ENCODE measurements at places on chromosomes 1 and 21. TPM values are rescaled to one million over a fixed set of nuclear protein-coding genes. Genes with fewer than 3 reads are reported as not detected.

DNA sequence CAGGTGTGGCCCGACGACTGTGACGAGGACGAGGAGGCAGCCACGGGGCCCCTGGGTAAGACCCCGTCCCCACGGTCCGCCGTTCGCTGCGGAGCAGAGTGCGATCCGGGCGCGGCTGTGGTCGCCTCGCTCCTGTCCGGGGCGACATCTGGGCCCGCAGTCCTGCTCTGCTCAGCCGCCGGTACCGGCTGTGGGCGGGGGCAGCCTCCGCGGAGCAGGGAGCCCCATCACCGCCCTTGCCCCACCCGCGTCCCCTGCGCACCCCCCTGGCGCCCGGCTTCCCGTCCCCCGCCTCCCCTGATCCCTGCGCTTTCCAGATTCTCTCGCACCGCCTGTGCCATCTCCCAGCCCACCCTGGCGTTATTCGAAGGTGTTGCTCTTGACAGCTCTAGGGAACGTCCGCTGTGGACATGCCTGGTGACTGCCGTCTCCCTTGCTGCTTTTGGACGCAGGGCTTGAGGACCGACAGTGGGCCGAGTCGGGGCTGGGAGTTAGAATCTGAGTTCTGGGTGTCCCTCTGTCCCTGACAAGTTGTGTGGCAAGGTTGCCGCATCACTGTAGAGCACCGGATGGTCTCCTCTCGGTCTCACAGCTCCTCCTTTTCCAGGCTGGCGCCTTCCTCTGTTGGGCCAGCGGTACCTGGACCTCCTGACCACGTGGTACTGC lies 596 bp downstream of the TOR3A start:
- DNase-seq, result peak; percentile 33

Gene NECTIN4
- total RNA-seq, result 1.4 TPM

DNA sequence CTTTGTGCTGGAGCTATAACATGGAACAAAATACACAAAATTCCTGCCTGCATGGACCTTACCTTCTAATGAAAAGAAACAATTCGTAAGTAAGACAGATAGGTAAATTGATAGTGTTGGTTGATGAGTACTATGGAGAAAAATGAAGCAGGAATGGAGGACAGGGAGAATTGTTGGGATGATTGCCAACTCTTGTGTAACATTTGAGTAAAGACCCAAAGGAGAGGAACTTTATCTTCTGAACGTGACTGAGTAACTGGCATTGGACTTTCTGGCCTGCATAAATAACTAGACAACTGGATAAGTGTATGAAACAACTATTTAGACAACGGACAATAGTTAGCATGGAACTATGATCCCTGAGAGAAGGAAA lies 6.8 kb upstream of the EFCAB14 start:
- DNase-seq, result peak; percentile 16

Gene NIPAL3
- 28.7 TPM for total RNA-seq

- DNase-seq, result peak; percentile 73
Measured at GRCh38 chr1:94105957-94106529, 14.9 kb downstream of the ABCA4 start.

DNA sequence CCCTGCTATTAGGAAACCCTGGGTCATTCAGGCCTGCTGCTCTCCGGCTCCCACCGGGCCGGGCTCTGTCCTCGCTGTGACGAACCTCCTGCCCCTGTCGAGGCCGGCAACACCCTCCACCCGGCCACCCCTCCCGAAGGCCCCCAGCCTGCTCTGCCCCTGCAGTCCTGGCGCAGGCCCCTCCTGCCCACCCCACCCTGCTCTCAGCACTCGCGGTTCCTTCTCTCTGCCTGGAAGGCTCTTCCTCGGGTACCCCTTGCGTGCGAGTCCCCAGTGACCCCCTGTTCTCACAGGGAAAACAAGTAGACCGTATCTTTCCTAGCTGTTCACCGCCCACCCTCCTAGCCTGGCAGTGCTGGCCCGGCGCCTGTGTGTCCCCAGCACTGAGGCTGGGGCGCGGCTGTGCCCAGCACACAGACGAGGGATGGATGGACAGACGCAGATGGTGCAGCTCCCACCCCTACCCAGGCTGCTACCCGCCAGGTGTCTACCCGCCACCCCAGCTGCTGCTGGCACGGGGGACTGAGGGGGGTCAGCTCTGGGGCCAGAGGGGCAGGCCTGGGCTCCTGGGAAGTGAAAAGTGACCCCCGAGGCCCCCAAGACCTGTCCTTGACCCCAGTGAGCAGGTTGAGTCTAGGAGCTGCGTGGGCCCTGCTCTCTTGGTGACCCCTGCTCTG lies 3.1 kb upstream of the VWA1 start:
- no peak for DNase-seq

Gene SH2D2A
- total RNA-seq, result 4.6 TPM

- peak; percentile 36 for DNase-seq
Measured at GRCh38 chr1:114094363-114094634, 59.4 kb downstream of the SYT6 start.

GRCh38 chr21:35933466-35933865 lies 126.9 kb downstream of the SETD4 start:
- peak; percentile 94 for DNase-seq

Measured in HT1080 (cell line).